ENCODE measurements at places on chromosomes 7 and 10.

DNA sequence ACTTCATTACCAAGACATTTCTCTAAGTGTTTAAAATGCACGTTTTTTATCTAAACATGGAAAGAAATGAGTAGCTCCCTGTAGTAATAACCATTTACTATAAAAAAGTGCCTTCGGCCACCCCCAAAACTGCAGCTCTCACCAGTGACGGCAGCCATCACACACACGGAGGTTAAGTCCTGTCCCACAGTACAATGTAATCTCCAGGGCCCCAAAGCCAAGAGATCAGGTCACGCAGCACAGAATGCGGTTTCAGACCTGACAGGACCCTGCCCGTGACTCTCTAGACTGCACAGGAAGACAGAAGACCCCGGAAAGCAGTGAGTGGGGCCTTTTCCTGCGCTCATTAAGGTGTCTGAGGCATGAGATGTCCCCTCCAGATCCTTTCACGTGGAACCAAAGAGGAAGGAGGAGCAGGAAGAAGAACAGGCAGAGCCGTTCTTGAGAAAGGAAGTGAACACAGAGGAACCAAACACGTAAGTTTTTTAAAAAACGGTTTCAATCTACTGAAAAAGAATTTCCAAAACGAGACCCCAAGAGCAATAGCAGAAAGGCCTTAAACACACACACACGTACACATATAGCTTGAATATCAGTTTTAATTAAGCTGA, 125.7 kb downstream of the ZMYND11 start:
- DNase-seq, result no peak

DNA sequence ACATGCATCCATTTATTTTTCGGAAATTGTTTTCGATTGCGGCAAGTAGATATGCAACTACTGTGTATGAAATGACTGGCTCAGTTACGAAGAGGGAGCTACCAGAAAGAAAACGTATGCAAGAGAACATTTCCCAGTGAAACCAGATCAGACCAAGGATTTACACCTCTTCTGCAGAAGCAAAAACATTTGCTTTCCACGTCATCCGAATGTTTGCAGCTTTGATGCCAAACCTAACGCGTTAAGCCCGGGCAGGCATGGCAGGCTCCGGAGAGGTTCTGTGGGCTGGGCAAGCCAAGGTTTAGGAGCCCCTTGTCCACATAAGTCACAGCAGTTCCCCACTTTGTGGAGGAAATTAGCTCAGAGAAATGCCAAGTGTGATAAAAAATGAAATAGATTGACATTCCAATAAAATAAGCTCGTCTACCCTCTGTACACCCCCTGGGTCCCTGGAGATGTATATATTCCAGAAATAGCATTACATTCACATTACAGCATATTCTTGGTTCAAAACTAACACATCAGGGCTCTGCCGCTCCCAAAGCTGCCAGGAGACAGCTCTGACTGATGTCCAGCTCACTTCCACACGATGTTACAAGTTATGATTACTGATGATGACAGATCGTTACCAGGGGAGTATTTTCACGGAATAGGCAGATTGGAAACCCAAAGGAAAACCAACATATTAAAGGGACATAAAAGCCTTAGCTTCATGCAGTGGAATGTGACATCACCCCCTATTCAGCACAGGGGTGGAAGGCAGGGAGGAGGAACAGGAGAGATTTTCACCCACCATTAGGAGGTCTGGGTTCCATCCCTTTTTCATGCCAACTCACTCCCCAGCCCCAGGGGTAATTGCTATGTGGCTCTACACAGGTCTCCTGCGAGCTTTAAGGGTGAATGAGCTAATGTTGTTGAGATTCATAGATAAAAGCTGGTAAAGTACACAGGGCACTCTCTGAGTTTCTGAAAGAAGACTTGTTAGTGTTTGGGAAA, 81.5 kb downstream of the LYZL1 start:
- no peak for DNase-seq

DNA sequence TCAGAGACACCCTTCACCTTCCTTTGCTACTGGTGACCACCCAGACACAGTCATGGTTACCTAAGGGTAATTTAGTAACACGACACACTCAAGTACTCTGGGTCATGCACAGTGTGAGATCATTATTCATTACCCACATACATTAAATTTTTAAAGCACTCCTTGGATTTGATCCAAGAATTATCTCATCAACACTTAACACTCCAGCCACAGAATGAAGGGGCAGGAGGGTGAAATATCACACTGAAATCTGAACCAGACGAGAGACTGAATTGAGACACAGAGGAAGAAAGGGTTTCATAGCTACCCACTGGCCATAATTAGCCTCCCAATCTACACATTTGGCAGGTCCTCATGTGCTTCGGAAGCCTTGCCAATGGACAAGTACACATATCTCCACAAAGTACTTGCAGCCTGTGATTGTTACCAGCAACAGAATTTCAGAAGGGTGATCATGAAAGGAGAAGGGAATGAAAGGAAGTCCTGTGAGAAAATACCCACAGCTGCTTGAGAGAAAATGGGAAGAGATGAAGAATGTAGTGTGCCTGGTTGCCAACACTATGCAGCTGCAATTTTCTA, 189.3 kb downstream of the POLR1F start:
- no peak for DNase-seq

- DNase-seq, result no peak
Observed at GRCh38 chr7:71612911-71613310, 481.0 kb downstream of the GALNT17 start.

DNA sequence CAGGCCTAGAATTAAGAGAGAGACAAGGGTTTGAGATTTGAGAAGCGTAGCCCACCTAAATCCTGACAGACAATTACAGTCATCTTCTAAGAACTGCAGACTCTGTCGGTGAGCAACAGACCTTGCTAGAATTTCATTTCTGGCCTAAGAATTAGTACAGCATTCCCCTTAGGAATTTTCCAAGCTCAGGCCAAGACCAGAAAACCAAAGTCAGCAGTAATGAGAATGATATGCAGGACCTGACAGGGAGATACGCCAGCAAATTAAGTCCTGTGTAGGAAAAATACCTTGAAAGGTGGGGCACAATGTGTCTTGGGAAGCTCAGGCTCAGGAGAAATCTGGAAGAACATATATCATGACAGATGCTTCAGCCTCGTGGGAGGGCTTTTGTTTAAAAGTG, 52.7 kb upstream of the HERPUD2 start:
- no peak for DNase-seq

DNA sequence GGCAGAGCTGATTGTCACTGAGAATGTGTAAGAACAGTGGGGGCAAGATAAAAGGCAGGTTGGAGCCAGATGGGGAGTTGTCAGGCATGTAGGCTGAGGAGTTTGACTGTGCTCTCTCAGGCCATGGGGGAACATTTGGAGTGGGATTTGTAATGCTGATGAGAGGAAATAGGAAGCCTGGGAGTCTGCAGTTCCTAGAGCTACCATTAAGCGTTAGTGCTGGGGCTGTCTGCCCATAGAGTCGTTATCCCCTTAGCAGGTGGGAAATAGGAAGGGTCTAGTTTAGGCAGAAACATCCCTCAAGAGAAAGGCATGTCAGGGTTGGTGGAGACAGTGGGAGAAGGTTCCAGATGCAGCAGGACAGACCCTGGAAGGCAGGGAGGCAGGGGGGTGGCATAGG, 75.5 kb downstream of the RPS24 start:
- DNase-seq, result no peak

GRCh38 chr7:26070290-26070689, 81.7 kb upstream of the NFE2L3 start:
- DNase-seq, result no peak

- no peak for DNase-seq
Observed at GRCh38 chr10:52226197-52226847, 87.8 kb upstream of the DKK1 start.

DNA sequence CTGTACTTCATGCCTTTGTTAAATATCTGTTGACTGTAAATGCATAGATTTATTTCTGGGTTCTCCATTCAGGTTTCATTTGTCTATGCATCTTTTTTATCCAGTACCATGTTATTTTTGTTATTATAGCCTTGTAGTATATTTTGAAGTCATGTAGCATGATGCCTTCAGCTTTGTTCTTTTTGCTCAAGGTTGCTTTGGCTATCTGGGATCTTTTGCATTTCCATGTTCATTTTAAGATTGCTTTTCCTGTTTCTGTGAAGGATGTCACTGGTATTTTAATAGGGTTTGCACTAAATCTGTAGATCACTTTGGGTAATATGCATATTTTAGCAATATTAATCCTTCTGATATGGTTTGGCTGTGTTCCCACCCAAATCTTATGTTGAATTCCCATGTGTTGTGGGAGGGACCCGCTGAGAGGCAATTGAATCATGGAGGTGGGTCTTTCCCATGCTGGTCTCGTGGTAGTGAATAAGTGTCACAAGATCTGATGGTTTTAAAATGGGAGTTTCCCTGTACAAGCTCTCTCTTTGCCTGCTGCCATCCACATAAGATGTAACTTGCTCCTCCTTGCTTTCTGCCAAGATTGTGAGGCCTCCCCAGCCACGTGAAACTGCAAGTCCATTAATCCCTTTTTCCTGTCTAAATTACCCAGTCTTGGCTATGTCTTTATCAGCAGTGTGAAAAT, 302.8 kb upstream of the SEMA3C start:
- no peak for DNase-seq

DNA sequence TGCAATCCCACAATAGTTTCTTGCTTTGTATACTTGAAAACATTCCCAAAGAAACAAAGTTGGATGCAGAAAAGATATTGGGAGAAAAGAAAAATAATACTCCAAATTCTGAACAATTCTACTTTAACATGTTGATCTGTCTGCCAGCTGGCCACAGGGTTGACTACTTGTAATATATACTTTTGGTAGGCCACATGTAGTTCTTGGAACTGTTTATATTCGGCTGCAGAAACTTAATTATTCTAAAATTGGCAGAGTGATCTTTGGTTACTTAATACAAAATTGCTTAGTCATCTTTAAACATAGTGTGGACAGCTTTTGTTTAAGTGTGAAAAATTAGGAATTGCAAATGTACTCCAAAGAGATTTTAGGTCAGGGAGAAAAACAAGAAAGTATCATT, 76.0 kb downstream of the CALD1 start:
- DNase-seq, result no peak

DNA sequence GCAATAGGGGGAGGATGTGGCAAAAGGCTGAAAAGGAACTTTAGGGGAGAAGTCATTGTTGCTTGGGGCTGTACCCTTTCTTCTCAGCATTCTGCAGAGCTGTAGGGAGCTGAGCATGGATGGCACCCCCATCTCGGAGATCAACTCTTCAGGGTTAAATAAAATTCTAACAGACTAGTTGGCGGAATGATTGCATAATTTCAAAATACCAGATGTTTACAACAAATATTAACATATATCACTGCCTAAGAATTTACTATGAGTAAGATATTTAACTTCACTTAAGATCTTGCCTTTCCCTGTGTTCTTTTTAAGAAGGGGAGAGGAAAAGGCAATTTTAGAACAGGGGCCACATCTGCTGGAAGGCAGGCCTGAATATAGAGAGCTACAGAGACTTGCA, 509 bp upstream of the OR2F1 start:
- DNase-seq, result no peak

GRCh38 chr7:123096434-123096833, 100.9 kb upstream of the TAS2R16 start:
- no peak for DNase-seq

DNA sequence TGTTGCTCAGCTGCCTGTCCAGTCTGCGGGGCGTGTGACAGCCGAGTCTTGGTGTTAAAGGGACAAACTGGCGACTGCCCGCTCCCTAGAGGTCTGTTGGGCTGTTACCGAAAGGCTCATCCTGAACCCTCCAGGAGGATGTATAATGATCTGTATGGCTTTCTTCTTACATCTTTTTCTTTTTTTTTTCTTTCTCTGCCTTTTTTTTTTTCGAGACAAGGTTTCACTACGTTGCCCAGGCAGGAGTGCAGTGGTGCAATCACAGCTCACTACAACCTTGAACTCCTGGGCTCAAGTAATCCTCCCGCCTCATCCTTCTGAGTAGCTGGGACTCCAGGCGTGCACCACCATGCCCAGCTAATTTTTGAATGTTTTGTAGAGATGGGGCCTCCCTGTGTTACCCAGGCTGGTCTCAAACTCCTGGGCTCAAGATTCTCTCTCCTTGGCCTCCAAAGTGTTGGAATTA, 857 bp downstream of the INTS15 start:
- DNase-seq, result no peak

- no peak for DNase-seq
Observed at GRCh38 chr10:79127151-79127961, 58.6 kb downstream of the ZMIZ1 start.

DNA sequence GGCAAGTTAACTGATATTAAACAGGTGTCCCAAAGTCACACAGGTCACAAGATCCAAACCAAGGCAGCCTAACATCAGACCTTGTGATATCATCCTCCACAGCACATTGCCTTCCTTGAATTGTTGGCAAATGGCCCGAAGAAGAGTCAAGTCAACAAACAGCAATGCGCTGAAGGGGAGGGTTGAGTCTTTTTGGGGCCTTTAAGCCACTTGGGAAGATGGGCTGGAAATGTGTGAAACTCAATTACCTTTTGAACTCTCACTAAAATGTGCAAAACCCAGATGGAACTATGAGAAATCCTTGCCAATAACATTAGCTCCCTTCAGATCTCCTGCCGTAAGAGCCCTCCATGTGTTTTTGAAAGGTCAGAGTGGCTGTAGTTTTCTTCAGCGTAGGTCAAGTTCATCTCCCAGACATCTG, 47.9 kb upstream of the STK17A start:
- DNase-seq, result no peak

DNA sequence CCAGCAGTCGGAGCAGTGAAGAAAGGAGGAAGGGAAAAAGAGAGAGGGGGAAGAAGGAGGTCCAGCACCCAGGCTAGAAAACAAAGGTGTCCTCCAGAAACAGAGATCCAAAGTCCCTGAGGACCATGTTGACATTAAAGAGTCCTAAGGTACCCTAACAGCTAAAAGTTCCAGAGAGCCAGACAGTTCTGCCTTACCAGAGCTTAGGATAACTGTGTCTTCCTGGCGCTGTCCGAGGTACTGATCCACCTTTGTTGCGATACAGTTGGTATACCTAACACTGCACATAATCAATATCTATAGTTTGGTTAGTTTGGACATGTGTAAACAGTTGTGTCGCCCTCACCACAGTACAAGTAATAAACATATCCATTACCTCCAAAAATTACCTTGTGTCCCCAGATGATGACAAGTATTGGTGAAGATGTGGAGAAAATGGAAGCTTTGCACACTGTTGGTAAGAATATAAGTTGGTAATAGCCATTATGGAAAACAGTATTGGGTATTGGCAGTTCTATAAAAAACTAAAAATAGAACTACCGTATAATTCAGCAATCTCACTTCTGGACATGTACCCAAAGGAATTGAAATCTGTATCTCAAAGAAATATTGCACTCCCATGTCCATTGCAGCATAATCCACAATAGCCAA, 59.8 kb downstream of the GRID1 start:
- DNase-seq, result no peak

DNA sequence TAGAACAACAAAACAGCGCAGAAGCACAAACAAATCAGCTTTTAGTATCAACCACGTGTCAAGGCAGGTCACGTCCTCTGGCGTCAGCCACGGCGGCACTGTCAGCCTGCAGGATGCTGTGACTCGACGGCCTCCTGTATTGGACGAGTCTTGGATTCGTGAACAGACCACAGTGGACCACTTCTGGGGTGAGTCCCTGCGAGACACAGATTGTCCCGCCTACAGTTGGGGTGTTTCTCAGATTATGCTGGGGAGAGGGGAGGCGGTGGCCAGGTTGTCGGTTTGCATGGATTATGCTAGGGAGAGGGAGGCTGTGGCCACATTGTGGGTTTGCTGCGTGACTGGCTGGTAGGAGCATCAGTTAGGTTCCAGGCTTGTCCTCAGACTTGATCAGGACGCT, 9.7 kb downstream of the SUN1 start:
- DNase-seq, result no peak

Measured in stimulated activated CD4-positive, alpha-beta T cell treated with anti-CD3 and anti-CD28 coated beads, Interleukin-15, amount 100 ng/mL, for 1 hour (primary cell).